A549 treated with GW870086 at 1 μM for 4 hours (cell line): ENCODE measurements at places on chromosomes 4 and X. TPM values are rescaled to one million over a fixed set of nuclear protein-coding genes. Genes with fewer than 3 reads are reported as not detected.

CTAG1A gene
- not detected in 5 replicates for total RNA-seq

FAT4 gene
- 1.4 to 2.8 TPM (median 2.2 TPM) in 5 replicates for total RNA-seq

UTP3 gene
- total RNA-seq, result 34.6 to 43.0 TPM (median 36.8 TPM) in 5 replicates

PORCN gene
- total RNA-seq, result 17.0 to 19.5 TPM (median 17.9 TPM) in 5 replicates

SOWAHB gene
- total RNA-seq, result not detected in 5 replicates

PNCK gene
- total RNA-seq, result 0.13 to 0.31 TPM (median 0.24 TPM) in 4 of 5 replicates, not detected in the other
